ENCODE measurements at places on chromosomes 5 and 9.

DNA sequence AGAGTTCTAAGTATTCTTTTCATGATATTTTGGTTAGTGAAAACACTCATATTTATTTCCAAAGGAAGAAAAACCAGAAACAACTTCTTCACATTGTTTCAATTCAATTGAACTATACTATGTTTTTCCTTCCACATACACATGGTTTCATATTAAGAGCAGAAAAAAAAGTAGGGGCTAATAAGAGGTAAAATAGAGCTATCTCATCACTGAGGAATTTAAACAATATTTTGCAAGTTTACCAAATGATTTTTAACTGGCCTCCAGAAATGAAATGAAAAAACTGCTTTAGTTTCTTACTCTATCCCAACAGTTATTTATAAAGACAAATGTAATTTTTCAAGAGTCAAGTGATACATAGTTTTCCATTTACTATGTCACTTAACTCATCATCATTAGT, 233.5 kb downstream of the RFX3 start:
- DNase-seq: no peak

GRCh38 chr5:108093186-108093585, 288.7 kb downstream of the FBXL17 start:
- peak; percentile 56 for DNase-seq

DNA sequence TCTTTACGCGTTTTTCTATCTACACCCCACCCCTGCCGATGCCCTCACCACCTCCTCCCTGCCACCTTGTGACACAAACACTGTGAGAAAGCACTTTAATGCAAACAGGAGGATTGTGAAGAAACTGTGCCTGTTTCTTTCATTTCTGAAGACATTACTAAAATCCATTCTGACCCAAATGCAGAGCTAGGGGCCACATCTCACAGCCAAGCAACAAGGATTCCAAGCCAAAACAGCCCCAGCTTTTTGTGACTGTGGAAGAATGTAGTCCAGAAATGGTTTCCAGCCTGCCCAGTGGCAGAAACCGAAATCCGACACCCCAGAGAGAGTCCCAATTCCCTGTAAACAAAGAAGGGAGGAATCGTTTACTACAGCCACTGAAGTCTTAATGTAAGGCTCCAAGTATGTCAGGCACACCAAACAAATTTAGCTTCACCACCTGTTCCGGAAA, 190.9 kb downstream of the TTC39B start:
- no peak for DNase-seq

- peak; percentile 63 for DNase-seq
Observed at GRCh38 chr5:177426566-177427210, at the start of gene GRK6. TSS of gene GRK6 (plus strand) at chr5:177426676. CDS start at chr5:177426846, 170 bp downstream.
